NCI-H510A (cell line): ENCODE measurements at places on chromosomes 3 and 15.

- DNase-seq = no peak
These were observed 133.9 kb upstream of the SKOR1 start for GRCh38 chr15:67691450-67691849.

GRCh38 chr15:98712845-98713584 is 64.7 kb downstream of the IGF1R start:
- no peak for DNase-seq

- DNase-seq = no peak
These were observed 76.2 kb downstream of the PLXNA1 start for GRCh38 chr3:127059072-127059471.

GRCh38 chr3:183868796-183869195 is 15.9 kb downstream of the PARL start:
- DNase-seq = no peak

DNA sequence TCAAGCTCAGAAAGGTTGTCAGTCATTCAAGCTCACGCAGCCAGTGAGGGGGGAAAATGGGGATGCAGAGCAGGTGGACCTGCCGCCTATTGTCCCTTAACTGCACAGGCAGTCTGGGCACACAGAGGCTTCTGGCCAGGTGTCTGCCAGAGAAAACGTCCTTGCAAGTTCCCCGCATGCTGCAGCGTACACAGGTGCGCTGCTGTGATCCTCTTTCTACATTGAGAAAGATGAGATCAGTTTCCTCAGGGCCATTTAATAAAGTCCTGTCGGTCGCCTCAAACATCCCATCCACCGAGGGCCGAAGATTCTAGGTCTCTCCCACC is 445 bp upstream of the TSEN2 start:
- no peak for DNase-seq

- no peak for DNase-seq
These were observed 728.9 kb upstream of the DPPA4 start for GRCh38 chr3:110066206-110066605.

DNA sequence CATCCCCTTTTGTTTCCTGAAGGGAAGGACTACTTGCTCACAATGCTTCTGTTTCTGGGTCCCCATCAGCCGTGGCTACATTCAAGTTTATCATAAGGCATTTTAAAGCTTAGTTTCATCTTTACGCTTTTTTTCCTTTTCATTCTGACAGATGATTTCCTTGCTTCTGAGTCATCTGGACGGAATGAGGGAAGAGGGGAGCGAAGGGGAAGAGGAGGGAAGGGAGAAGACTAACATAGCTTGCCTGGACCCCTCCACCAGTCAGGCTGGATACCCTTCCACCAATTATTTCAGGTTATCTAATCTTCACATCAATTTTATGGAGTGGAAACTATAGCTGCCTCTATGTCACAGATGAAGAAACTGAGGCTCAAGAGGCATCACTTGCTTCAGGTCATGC is 27.6 kb downstream of the FAM3D start:
- no peak for DNase-seq

GRCh38 chr3:183291497-183292031 is 38.5 kb downstream of the B3GNT5 start:
- DNase-seq = no peak

DNA sequence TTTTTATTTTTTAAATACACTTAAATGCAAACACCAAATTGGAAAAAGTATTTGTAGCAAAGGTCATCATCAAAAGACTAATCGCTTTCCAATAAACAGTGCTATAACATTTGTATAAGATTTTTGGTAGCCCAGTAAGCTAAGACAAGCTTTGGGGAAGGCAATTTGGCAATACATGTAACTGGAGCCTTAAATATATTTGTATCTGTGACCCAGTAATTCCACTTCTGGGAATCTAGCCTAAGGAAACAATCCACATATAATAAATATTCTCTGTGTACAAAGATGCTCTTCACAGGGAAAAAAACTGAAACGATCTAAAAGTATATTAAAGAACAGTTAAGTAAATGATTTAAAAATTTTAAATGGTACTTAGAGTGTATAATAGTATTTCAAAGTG is 65.5 kb upstream of the TJP1 start:
- DNase-seq = no peak

DNA sequence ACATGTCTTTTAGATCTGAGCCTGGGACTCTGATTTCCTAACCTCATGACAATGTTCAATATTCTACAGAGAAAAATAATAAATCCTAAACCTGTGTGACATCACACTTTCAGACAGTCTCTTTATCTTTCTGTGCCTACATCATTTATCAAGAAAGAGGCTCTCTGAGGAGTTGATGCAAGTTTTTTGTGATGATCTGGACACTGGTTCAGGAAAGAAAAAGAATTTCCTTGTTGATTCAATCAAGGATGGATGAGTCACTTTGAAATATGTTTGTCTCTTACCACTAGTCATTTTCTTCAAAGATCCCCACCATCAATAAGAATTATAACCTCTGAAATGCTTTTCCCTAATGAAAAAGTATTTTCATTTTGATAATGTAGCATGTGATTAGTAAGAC is 404.6 kb downstream of the WDR72 start:
- no peak for DNase-seq

- no peak for DNase-seq
These were observed 25.2 kb downstream of the PAQR5 start for GRCh38 chr15:69323893-69324430.

DNA sequence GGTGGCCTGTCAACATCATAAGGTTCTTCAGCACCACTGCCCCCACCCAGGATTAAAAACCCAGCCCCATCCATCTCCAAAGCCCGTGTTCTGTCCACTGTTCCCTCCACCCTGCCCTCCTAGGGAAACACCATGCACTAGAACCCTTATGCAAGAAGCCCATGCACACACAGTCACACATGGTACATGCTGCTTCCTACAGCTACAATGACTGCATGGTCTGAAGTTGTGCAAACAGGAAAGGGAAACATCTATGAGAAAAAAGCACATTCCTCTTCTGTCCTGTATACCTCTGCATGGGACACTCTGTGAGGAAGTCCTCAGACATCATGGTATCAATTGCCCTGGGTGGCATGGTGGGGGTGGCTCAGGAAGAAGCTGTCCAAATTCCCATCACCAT is 108.6 kb upstream of the MRPS22 start:
- DNase-seq = no peak

- DNase-seq = no peak
These were observed 128.3 kb downstream of the TPRA1 start for GRCh38 chr3:127462111-127462655.

DNA sequence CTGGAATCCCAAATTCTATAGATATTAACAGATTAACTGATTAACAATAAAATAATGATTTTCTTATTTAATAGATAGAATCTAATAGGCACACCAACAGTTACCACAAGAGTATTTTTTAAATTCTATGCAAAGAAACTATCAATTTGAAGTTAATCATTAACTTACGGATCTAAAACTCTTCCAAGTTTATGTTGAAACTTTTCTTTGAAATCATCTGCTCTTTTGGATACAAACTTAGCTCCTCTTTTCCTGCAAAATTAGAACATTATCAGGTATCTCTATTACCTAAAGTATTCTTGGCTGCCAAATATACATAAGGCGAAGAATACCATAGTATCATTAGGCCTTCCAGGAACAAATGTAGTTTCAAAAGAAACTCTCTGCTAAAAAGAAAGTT is 34.8 kb downstream of the EFHB start:
- DNase-seq = no peak

- DNase-seq = no peak
These were observed 292.4 kb upstream of the SGO1 start for GRCh38 chr3:20478436-20478835.

DNA sequence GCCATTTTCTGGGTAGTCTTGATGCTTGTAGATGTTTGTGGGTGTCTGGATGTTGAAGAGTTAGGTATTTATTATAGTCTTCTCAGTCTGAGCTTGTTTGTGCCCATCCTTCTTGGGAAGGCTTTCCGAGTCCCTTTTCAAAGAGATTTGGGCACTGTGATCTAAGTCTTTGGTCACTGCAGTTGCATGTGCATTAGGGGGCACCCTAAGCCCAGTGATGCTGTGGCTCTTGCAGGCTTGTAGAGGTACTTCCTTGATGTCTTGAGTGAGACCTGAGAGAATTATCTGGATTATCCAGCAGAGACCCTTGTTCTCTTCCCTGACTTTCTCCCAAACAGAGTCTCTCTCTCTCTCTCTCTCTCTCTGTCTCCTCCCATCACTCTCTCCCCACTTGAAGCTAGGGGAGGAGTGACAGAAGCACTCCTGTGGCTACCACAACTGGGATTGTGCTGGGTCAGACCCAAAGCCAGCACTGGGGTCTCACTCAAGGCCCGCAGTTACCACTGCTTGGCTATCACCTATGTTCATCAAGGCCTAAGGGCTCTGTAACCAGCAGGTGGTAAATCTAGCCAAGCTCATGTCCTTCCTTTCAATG is 68.5 kb downstream of the TMCO5A start:
- DNase-seq = no peak

DNA sequence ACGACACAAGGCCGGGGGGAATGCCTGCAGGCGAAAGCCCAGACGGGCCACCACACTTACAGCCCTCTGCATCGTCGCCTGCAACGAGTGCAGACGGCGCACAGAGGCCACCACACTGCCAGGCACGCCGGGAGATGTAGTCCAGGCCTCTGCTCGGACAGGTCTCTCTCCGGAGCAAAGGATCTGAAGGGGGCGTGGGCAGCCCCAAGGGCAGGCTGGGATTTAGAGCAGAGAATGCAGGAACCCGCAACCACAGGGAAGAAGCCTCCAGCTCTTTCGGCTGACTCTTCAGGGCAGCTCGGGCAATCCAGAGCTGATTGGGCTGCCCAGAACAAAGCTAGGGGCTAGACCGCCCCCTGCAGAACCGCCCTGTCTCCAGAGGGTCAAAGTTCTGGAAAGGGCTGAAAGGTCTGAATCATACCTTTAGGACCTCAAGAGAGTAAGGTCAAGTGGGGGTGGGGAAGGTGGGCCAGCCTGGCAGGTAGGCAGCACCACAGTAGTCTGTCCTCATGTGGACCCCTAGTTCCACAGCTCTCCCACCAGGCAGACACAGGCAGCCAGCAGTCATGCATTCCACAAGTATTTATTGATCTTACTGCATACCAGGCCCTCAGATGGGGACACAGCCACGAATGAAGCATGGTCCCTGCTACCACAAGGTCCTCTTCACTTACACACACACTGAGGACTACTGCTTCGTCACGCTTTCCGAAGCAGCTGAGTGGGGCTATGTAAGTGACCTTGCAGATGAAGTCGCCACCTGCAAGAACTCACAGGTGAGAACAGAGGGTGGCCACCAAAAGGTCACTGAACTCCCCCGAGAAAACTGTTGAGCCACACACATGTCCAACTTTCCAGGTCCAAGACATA is at the start of gene AMT:
TSS of gene AMT (minus strand) at position 95 of the 870 bp plus-strand sequence. CDS start at position 72, 23 bp downstream.
- no peak for DNase-seq

DNA sequence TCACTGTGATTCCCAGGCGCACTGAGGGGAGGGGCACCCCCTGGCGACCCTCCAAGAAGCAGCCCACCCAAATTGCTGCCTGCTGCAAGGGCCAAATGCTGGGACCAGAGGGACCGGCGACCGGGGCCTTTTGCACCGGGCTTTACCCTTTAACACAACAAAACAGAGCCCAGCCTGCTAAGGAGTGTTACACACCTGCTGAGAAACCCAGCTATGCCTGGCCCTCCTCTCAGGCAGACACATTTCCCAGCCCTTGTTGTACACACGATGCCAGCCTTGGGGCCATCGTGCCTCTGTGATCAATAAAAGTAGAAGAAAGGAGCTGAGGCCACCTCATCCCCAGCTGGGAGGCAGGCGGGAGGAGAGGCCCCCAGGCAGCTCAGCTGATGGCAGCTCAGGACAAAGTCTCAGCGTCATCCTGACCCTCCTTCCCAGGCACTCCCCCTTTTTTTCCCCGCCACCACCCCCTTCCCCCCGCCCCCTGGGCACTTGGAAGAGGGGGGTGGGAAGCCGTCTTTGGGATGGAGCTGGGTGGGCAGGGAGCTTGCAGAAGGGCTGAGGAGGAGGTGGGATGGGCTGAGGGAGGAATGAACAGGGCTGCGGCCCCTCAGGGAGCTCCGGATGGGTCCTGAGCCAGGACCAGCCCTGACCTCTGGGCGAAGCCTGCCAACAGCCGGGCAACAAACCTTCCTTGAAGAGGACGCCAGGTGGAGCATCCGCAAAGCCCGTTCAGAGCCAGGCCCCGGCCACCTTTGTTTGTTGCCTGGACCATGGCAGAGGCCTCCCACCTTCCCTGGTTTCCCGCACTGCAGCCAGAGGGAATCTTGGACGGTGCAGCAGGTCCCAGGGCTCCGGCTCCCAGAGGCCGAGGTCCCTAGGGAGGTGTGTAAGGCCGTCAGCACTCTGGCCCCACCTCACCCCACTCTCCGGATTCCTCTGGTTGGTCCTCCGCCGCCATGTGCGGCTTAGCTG is 45.9 kb upstream of the SEC61A1 start:
- no peak for DNase-seq

DNA sequence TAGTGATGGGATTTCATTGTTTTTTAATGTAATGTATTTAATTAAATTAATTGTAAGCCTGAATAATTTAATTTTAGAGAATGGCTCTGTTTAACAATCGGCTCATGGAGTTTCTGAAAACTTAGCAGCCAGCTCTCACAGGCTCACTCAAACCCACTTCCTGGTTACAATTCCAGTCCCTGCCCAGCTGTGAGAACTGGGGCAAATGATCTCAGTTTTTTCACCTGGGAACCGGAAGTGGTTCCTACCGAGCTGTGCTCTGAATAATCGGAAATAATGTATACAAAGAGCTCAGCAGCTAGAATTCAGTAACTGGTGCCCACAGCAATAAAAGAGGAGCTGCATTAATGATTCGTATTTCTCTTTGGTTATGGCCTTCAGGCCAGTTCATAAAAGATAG is 244.3 kb upstream of the MCTP2 start:
- DNase-seq = no peak

- no peak for DNase-seq
These were observed 4.3 kb downstream of the PROS1 start for GRCh38 chr3:93969443-93969842.

DNA sequence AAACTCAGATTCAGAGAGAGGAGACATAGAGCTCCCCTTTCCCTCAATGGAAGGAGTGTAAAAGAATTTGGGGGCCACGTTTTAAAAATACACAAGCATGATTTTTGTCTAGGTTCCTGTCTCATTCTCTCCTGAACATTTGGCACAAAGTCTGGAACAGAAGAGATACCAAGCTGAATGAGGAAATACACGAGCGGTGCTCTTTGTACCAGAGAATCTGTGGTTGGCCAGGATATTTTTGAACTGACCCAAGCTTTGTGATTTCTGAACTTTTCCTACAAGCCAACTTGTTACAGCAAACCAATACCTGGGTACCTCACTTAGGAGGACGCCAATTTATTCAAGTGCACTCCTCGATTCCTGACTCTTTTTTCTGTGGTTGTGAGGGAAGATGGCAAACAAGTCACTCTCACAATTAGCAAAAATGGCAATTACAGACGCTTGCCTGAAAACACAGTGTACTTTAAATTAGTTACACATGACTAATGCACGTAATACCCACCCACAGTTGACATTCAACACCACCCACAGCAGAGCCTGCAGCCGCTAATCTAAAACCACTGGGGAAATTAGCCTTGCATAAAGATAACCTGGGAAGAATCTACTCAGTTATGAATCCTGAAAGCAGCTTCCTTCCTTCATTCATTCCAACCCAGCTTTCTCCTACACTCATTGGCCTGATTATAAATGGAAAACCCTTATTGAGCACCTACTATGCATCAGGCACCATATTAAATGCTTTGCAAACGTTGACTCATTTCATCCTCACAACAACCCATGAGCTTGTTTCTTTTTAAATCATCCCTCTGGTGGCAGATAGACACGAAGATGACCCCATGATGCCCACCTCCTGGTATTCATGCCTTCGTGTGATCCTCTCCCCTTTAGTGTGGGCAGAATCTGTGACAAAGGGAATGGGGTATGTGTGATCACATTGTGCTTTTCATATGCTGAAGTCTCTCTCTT is 293.5 kb downstream of the KBTBD8 start:
- no peak for DNase-seq
